ENCODE measurements at places on chromosomes 12 and 14.
A peak's percentile ranks its signal among the peaks of the same experiment; 100 is the strongest.

DNA sequence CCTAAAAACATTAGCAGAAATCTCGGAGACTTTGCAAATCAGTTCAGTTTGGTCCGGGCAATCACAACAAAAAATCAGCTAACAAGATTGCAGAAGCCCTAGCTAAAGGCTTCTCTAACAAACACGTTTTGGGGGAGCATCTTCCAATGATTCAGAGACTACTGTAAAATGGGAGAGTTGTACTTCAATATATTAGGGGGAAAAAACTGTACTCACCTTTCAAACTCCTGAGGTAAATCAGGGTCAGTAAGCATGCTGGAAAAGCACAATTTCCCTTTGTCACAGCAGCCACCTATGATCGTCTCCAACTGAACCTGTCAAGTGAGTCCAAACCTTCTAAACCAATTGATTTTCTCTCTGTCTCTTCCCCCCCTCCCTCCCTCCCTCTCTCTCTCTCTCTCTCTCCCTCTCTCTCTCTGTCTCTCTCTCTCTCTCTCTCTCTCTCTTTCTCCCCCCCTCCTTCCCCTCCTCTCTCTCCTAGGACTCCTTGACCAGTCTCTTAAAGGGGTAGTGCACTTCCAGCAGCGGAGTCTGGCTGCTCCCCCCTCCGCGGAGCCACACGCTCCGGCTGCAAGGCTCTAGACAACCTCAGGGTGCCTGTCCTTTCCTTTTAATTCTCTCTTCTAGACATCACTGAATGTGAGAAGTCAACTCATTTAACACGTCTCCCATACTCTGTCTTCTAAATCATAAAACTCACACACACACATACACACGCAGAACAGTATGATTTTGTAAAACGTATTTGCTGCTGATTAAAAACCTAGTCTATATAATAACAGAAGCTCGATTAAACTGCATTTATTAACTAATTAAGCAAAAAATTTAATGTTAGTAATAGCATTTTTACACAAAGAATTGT lies at the start of gene SOX5:
TSS of gene SOX5 (minus strand) at position 323 of the 862 bp plus-strand sequence. CDS start at position 254, 69 bp downstream.
- peak; percentile 57 for DNase-seq

DNA sequence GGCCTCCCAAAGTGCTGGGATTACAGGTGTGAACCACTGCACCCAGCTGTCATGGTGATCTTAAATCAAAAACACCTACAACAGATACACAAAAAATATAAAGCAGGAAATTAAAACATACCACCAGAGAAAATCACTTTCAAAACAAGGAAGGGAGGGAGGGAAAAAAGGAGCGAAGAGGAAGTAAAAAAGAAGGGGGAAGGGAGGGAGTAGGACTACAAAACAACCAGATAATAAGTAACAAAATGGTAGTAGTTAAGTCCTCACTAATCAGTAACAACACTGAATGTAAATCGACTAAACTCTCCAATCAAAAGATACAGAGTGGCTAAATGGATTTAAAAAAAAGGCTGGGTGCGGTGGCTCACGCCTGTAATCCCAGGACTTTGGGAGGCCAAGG lies 89.0 kb downstream of the SH2B3 start:
- no peak for DNase-seq

DNA sequence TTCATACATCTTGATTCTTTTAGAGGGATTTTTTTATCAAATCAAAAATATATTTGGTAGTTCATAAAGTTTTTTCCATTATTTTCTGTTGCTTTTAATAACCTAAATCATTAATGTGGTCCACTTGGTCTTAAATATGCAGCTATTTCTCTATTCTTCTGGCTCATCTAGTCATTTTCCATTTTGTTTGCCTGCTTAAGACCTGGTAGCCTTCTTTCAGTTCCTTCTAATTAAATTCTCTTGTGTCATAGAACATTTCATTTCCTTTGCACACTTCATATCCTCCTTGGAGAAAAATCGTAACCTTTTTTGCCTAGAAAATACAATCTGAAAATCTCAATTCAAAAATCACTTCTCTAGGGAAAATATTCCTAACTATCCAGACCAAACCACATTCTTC lies 387.0 kb downstream of the LRFN5 start:
- no peak for DNase-seq

DNA sequence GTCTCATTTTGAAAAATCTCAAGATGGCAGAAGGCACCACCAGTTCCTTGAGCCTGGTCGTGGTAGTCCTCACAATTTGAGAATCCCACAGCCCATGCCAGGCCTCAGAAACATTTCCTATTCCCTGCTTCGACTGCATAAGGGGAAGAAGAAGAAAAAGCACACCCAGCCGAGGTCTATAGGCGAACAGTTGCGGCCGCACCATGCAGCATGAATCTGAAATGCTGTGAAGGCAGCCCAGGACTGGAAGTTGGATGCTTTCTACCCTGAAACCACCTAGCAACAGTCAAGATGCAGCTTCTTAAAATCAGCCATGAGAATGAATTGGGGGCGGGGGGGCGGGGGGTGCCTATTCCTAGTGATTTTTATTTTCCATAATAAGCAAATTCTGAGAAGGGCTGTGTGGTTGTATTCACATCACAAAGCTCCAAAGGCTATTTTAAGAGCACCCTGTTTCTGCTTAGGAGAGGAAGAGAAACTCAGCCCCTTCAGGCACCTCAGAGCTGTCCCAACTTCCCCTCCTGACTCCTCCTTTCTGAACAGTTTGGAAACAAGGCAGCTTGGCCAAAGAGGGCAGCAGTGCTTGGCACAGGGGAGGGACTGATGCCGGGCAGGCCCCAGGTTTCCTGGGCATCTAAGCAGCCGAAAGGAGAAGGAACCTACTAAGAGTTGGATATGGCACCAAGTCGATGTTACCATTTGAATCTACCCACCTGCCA lies 172.5 kb upstream of the FOXN3 start:
- DNase-seq: no peak

DNA sequence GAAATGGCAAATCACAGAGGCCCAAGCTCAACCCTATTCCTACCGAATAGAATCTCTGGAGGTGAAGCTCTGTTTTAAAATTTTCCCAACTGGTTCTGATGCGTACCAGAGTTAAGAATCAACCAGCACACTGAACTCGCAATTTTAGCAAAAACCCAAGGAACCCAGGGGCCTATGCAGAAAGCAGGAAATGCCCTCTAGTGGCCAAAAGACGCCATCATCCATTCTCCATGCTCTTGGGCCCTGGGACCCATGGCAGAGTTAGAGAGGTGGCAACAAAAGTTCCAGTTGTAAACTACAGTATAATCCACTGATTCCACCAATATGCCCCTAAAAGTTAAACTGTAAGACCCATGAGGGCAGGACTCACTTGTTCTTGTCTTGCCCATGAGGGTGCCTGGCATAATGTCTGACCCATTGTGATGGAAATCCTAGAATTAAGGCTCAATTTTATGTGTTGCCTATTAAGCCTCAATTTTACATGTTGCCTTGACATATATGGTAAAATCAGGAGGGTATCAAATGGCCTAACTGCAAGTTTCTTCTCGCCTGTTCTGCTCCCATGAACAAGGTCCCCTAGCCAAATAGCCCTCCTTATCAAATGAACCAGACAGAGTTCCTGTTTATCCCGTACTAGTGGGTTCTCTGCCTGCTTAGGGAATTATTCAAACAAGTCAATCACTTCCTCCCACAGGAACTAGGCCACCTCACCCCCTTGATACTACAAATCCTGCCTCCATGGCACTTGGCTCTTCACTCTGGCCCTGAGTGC lies 137.5 kb upstream of the CPM start:
- no peak for DNase-seq

DNA sequence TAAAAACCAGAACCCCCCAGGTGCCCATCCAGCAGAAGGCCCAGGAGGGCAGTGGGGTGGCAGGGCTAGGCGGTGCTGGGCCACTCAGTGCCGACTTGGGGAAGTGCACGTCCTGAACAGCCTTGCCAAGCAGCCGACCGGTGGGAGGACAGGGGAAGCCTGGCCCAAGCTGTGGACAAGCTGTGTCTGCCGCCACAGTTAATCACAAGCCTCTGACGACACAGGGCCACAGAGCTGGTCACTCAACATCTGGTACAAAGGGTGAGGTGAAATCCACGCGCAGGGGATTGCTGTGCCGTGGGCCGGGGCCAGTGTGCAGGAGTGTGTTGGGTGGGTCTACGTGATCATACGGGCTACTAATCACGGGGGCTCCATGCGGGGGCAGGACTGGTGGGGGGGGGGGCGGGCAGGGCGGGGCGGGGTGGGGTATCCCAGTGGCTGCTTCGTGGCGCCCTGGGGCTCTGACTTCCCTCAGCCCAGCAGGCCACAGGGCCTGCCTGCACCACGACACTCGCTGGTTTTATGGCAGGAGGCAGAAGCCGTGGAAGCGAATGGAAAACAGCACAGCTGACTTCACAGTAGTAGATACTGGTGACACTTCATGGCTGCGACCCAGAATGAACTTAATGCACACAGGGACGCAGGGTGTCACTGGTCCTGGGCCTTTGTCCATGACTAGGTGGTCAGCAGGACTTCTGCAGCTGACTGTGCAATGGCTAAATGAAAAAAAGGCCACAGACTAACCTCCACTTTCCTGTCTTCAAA lies 10.2 kb downstream of the AMN start:
- DNase-seq: no peak

DNA sequence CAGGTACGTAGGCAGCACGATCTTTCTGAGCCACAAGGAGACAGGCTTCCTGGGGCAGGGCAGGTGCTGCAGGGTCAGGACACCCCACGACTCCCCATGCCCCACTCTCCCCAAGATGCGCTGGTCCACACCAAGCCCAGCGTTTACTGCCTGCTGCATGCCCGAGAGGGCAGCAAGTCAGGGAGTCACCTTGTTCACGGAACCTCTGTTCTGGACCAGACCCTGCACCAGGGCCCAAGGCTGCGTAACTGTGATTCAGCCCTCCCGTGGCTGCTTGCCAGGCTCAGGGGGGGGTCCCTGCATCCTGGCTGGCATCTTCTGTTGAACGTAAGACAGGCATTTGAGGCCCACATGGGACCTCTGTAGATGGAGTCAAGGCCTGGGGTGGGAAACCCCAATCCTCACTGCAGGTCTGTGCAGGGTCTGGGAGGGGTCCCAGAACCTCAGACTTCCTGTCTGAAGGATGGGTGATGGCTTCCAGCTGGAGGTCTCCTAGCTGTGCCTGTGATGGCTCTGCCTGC lies 228.6 kb upstream of the RTL1 start:
- no peak for DNase-seq

GRCh38 chr14:101808020-101808641 lies 46.6 kb downstream of the PPP2R5C start:
- peak; percentile 29 for DNase-seq

DNA sequence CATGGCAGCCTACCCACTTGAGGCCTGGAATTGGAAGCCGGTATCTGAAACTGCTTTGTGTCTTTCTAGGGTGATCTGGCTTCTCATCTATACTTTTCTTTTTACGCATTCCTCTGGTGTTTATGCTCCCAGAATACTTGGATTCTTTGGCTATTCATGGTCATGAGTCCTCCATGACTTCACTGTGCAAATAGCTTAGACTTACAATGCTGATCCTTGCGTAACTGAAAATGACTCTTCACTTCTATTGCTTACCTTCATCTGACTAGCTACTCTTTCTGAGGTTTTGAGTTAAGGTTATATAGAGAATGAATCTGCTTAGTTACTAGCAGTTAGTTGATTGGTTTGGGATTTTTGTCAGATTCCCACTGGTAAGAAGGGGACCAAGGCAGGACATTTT lies 121.7 kb upstream of the NOVA1 start:
- DNase-seq: no peak

DNA sequence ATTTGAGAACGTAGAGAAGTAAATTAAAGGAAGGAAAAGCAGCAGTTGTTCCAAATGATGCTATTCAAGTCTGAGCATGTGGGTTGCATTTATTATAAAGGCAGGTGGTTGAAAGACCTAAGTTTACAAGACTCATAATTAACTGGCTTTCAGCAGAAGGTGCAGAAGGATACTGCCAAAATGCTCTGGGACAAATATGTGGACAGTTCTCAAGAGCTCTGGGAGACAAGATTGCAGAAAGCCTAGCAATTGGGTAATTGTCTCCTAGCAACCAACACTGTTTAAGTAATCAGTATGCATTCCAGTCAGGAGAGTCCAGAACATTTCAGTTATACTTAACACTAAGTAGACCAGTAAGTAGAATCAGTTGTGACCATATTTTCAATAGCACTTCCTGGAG lies 131.5 kb downstream of the GPR135 start:
- DNase-seq: peak; percentile 23

DNA sequence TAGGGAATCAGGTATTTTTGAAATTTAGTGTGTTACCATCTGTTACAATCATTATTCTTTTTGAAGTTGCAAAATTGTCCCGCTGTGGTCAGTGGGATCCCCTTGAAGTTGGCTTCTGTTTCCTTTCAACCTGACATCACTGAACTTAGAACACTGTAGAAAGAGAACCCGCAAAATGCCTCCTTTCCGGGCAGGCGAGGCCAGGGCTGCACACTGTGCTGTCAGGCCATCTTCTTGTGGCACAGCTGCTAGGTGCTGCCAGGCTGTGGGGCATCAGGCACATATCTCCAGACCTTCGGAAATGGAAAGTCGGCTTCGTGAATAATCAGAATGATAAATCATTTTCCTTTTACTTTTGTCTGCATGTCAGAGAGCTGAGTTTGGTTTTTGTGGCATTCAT lies 103.5 kb downstream of the GLT1D1 start:
- no peak for DNase-seq

DNA sequence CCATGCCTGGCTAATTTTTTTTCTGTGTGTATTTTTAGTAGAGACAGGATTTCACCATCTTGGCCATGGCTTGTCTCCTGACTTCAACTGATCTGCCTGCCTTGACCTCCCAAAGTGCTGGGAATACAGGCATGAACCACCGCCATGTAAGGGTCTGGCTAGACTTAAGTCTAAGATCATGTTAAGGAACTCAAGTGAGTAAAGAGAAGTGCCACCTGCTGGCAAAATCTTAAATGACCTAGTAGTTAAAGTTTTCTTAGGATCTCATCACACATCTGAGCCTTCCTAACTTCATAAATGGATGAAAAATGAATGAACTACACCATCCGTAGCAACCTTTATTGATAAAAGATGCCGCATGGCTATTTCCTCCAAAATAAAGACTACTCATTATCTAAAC lies 1.7 kb upstream of the C12orf56 start:
- peak; percentile 24 for DNase-seq

DNA sequence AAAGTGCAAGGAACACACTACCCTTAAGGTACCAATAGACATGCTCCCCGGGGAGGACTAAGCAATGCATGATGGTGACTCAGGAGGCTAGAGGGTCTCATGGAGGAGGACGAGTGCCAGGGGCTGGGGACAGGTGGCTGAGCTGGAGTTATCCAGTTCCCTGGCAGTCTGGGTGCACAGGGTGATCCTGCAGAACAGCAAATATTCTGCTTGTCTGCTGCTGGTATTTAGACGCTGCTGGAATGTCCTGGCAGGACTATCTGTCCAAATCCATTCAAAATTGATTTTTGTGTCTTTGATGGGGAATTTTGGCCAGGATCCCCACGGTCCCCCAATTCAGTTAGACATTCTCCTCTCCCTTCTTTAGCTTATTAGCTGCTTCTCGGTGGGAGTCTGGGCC lies 138.7 kb downstream of the C12orf75 start:
- no peak for DNase-seq

- DNase-seq: no peak
Observed at GRCh38 chr12:93460902-93461301, 6.4 kb upstream of the MRPL42 start.

- no peak for DNase-seq
Observed at GRCh38 chr14:85187521-85187920, 342.4 kb upstream of the FLRT2 start.

GRCh38 chr12:48142818-48143674 lies 14.3 kb downstream of the ASB8 start:
- no peak for DNase-seq
